HFF-Myc (cell line): ENCODE measurements at places on chromosomes 2 and 18.

DNA sequence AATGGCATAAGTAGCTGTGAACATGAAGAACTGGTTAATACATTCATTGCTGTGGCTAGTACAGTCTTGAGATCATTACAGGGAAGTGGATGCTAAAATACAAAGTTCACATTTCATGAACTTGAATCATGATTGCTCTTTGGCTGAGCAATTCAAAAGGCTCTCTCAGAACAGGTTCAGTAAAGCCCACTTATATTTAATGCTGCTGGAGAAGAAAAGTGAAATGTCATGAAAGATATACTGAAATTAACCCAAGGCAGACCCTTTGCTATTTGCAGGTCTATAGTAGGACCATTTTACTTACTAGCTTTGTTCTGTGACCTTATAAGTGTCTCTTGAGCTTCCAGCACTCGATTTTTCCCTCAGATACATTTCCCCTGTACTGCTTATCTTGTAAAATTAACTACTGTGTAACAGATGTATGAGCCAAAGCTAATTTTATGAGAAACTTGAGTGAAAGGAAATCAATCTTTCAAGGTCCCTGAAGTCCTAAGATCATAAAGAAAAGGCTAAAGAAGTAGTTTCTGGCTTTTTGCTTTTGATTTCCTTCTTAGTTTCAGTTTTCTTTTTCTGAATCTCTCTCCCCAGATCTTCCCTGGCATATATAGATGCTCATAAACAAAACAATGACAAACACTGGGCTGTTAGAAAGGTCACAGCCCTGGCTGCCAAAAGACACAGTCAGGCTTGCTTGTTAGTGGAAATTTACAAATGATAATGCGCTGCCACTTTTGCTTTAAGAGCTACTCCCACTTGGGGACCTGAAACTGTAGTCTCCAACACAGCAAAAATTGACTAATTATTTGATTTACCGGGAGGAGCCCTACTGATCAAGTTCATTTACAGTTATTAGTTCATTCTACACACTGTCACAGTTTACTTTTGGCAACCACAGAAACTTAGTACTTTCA is 132.7 kb upstream of the XPO1 start:
- no peak for DNase-seq

GRCh38 chr18:68985172-68985820 is 187.4 kb downstream of the CCDC102B start:
- DNase-seq: no peak

DNA sequence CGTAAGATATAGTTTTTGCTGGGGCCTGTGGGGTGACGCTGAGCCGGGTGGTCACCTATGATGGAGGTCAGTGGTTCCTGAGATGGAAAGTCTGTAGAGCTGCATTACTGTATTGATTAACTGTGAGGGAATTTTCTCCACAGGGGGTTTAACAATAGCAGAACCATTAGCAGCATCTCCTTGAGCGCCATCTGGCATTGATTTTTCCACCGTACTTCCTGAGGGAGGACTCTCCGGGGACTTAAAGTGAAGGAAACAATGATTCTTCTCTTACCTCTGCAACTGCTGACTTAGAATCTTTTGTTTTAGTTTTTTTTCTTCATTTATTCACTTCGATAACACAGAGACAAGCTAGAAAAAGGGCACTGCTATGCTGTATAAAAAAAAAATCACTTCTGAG is 22.6 kb upstream of the RNF125 start:
- DNase-seq: no peak

DNA sequence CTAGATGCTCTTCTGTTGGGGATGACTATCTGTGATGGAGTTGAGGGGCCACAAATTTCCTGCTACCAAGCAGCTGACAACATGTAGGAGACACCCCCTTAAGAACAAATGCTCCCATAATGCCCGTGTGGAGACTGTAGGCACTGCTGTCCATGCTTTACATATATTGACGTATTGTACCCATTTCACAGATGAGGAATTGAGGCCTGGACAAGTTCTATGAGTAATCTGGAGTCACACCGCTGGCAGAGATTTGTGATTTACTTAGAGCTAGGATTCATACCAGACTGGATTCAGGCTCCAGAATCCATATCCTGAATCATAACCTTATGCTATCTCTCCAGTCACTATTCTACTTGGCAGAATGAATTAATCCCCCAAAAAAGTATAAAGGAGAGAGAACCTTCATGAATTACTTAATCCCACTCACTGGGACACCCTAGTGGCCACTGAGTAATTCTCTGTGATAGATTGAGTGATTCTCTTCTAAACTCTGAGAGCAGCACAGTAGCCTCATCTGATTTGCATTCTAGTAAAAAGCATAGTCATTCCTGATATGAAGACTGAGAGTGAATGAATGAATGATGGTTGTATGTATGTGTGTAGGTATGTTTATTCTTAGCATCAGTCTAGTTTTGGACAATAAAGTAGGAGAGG is 460.7 kb upstream of the MEIS1 start:
- DNase-seq: no peak

- DNase-seq: peak; percentile 17
These were observed 29.3 kb upstream of the FOXI3 start for GRCh38 chr2:88481691-88482336.

GRCh38 chr2:111188681-111189080 is 68.0 kb downstream of the BCL2L11 start:
- DNase-seq: no peak

DNA sequence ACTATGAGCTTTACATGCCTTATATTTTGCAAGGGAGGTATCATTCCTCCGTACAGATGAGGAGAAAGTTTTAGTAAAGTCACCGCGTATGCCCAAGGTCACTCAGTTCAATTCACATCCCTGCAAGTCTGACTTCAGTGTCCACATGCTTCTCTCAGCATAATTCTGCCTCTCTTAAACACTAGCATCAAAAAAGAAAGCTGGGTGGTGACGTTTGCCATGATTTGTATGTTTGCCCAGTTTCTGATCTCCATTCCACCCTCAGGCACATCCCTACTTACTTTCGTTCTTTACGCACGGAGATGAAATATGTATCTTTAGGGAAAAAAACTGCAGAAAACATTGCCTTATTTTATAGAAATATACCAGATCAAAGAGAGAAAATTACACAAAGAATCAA is 129.2 kb upstream of the PTPRM start:
- DNase-seq: no peak

DNA sequence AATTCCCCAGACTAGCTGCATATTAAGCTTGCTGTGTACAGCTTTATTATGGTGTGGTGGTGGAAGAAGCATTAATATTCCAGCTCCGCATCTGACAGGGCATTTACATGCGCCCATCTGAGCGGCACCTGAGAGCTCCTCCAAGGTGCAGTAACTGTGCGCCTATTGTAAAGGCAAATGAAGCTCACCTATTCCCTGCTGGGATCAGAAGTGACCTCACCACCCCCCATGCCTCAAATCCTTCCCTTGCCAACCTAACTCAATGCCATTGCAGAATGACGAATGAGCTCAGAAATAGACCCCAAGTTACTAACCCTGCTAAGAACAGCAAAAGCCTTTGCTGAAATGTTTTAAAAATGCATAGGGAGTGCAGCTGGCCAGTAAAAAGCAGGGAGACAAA is 14.3 kb downstream of the BCL11A start:
- no peak for DNase-seq

DNA sequence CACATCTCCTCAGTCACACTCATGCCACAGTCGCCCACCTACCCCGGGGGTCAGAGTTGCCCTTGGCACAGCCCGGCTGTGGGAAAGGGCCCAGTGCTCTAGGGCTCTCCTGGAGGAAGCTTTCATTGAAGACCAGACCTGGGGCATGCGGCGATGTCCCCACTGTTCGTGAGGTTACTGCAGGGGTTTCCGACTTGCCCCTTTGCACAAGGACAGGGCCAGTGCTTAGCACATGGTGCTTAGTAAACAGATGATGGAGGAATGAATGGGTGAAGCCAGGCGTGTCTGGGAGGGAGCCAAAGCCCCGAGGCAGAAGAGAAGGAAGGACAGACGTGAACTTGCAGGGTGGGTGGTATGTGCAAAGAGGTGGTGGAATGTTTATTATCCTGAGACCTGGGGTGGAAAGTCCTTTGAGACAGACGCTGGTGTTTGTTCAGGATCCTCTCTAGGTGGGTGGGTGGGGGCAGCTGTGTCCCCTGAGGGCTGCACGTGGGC is 205.9 kb upstream of the ARL4C start:
- no peak for DNase-seq

DNA sequence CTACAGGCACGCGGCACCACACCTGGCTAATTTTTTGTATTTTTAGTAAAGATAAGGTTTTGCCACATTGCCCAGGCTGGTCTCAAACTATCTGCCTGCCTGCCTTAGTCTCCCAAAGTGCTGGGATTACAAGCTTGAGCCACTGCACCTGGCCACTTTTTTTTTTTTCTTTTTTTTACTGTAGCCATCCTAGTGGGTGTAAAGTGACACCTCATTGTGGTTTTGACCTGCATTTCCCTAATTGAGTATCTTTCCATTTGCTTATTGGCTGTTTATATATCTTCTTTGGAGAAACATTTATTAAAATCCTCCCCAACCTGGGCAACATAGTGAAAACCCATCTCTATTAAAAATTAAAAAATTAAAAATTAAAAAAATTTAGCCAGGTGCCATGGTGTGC is 12.0 kb downstream of the PCBP1 start:
- no peak for DNase-seq

- no peak for DNase-seq
These were observed 51.3 kb downstream of the BCL11A start for GRCh38 chr2:60502144-60502543.

GRCh38 chr18:58168221-58168620 is 124.2 kb downstream of the NEDD4L start:
- DNase-seq: no peak

- DNase-seq: no peak
These were observed 788.4 kb upstream of the TMEFF2 start for GRCh38 chr2:192983173-192983572.

GRCh38 chr2:240131296-240131695 is 4.8 kb downstream of the COPS9 start:
- DNase-seq: no peak

DNA sequence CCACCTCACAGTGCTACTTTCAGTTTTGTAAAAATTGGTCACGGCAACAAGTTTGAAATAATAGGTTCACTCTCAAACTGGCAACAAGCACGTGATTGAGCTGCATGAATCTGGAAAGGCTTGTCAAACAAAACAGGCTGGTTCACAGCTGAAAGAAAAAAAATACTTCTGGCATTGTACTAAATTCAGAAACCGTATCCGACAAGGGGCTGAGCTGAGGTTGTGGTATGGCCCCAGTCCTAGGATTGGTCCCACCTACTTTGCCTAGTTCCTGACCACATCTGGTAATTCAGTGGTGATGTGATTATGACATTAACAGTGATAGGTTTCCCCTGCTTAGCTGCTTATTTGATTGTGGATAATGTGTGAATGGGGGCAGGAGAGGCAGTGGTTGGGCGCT is 326.5 kb upstream of the THUMPD2 start:
- DNase-seq: no peak

- no peak for DNase-seq
These were observed 127.9 kb upstream of the NOL4 start for GRCh38 chr18:34352385-34353163.

GRCh38 chr2:105915005-105915558 is 170.4 kb downstream of the NCK2 start:
- DNase-seq: no peak

DNA sequence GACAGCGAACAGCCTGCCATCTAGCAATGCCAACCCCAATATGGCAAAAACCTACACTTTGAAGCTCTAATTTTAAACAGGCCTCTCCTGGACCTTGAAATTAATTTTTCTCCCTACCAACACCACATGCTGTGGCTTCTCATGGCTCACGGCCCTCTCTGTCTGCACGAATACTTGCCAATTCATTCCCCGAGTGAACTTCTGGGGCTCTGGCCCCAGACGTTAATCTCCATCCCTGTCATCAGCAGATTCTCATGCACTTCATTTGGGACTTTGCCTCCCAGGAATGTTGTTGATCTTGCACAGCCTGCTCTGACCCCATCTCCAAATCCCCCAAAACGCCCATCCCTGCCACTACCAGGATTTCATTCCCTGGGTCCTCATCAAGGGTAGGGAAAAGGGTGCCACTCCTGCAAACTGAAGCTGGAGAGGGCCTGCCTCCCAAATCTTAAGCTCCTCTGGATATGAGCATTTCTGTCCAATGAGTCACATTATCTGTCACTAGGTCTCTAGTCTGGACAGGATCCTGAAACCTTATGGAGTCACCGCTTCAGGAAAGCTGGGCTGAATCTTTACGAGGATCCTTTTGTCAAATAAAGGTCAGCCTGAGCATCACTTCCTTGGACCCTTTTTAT is 10.4 kb downstream of the FIGLA start:
- no peak for DNase-seq

- DNase-seq: no peak
These were observed 131.0 kb downstream of the NFATC1 start for GRCh38 chr18:79526468-79527460.

DNA sequence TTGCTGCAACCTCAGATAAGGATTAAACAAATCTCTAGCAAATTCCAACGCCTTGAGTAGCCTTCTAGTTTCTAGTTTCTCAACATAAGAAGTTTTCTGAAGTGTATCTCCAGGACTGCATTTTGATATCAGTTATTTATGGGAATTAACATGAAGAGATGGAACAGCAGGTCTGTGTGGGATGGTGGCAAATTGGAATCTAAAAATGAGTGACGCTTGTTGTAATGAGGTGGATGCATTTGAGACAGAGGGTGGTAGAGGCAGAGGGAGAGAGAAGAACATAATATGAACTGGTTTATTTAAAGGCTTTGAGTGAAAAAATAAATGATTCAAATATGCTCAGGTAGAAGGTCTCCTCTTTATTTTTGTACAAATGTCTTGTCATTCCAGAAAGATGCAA is 446.8 kb upstream of the GCFC2 start:
- DNase-seq: no peak

- no peak for DNase-seq
These were observed 168.1 kb upstream of the NCK2 start for GRCh38 chr2:105576440-105577241.

GRCh38 chr18:39425172-39425850 is 1859.7 kb upstream of the CELF4 start:
- no peak for DNase-seq

- no peak for DNase-seq
These were observed 510.3 kb downstream of the ZNF804A start for GRCh38 chr2:185108588-185108987.

GRCh38 chr18:12287684-12288402 is 20.2 kb upstream of the TUBB6 start:
- no peak for DNase-seq

DNA sequence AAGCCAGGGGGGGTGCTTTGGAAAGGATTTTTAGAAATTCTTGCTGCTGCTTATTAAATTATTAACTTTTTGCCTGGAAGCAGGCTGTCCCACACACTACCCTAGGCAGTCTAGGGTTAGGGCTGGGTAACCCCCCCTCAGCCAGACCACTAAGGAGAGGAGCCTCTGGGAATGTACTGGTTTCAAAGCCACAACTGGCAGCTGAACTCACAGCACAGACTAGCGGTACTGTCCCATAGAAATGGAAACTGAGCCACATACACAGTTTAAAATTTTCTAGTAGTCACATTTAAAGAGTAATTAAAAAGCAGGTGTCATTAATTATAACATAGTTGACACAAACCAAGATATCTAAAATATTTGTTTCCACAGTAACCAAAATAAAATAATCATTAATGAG is 50.1 kb downstream of the SPRED2 start:
- DNase-seq: no peak

GRCh38 chr18:36627637-36628036 is 201.2 kb downstream of the TPGS2 start:
- no peak for DNase-seq
